ENCODE measurements at places on chromosomes 2 and 18. TPM values are rescaled to one million over a fixed set of nuclear protein-coding genes. Genes with fewer than 3 reads are reported as not detected.

The RGPD3 gene
- total RNA-seq: 0.11 TPM

The SLC9A2 gene
- total RNA-seq: 0.11 TPM

The AGXT gene
- 0.16 TPM for total RNA-seq

The TANC1 gene
- 8.5 TPM for total RNA-seq

The NCOA1 gene
- 16.9 TPM for total RNA-seq

The ANKRD36 gene
- 14.4 TPM for total RNA-seq

The ALPP gene
- 0.20 TPM for total RNA-seq

The DSG2 gene
- total RNA-seq: 117 TPM

The FAP gene
- not detected for total RNA-seq

The CXCR1 gene
- total RNA-seq: not detected

The PROKR1 gene
- 4.4 TPM for total RNA-seq
